ENCODE measurements at places on chromosomes 7 and 10. TPM values are rescaled to one million over a fixed set of nuclear protein-coding genes. Genes with fewer than 3 reads are reported as not detected.

GRCh38 chr7:102260856-102261255 lies 25.8 kb upstream of the SH2B2 start:
- no peaks in the 10 kb centered on the region for H3K27me3 ChIP-seq
- H3K27ac ChIP-seq: no peak overlapping the region
- no peaks in the 10 kb centered on the region for H3K36me3 ChIP-seq
- no peaks in the 10 kb centered on the region for H3K4me1 ChIP-seq

CABCOCO1 gene
- total RNA-seq: not detected

DNA sequence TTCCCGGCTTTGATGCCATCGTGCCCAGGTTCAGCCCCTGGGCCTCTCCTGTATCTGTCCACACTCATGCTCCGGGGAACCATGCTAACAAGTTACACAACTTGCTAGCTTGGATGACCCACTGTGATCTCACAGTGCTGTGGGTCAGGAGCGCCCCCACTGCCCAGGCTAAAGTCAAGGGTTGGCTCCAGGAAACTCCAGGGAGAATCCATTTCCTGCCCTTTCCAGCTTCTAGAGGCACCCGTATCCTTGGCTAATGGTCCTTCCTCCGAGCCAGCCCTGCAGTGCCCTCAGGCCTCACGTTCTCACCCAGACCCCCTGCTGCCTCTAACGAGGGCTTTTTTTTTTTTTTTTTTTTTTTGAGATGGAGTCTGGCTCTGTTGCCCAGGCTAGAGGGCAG lies 19.5 kb downstream of the AMZ1 start:
- no peak overlapping the region for H3K4me3 ChIP-seq
- no peak for DNase-seq
- no peaks in the 10 kb centered on the region for H3K27me3 ChIP-seq
- H3K27ac ChIP-seq: no peak overlapping the region

GRCh38 chr10:104337521-104337984 lies 712 bp downstream of the ITPRIP start:
- no peaks in the 10 kb centered on the region for H3K36me3 ChIP-seq
- peaks cover 36% of the 10 kb centered on the region for H3K4me1 ChIP-seq
- peak overlapping the region; percentile 99 for H3K27ac ChIP-seq

GRCh38 chr10:16828114-16828568 lies 10.9 kb upstream of the RSU1 start:
- H3K4me3 ChIP-seq: peak overlapping the region; percentile 1
- no peaks in the 10 kb centered on the region for H3K36me3 ChIP-seq
- peak; percentile 95 for DNase-seq
- no peaks in the 10 kb centered on the region for H3K27me3 ChIP-seq
- no peak overlapping the region for H3K27ac ChIP-seq

DNA sequence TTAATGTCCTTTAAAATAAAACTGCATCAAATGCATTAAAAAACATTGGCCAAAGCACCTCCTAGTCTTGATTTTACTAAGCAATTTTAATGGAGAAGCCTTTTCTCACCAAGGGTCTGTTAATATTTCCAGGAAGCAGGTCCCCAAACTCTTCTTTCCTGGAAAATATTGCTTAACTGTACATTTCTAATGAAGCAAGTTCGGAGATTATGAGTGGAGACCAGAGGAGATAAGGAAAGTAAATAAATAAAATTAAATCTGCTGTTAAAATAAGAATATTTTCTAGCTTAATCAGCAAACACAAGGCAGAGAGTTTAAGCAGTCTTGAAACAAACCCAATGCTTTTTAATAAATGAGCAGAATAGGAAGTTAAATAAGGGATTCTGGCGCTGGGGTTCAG lies 322.4 kb downstream of the PTEN start:
- no peak overlapping the region for H3K27ac ChIP-seq
- peaks cover 2% of the 10 kb centered on the region for H3K27me3 ChIP-seq
- DNase-seq: no peak
- H3K4me1 ChIP-seq: no peaks in the 10 kb centered on the region

GRCh38 chr7:38182450-38182849 lies 4.4 kb downstream of the STARD3NL start:
- peaks cover 26% of the 10 kb centered on the region for H3K4me1 ChIP-seq
- H3K36me3 ChIP-seq: no peaks in the 10 kb centered on the region
- DNase-seq: no peak
- no peaks in the 10 kb centered on the region for H3K27me3 ChIP-seq
- no peak overlapping the region for H3K27ac ChIP-seq

STMP1 gene
- 32.1 TPM for total RNA-seq

GRCh38 chr7:26507108-26507987 lies 215.7 kb downstream of the SNX10 start:
- no peak overlapping the region for H3K27ac ChIP-seq
- H3K4me3 ChIP-seq: no peak overlapping the region
- no peak for DNase-seq
- no peaks in the 10 kb centered on the region for H3K4me1 ChIP-seq

DNA sequence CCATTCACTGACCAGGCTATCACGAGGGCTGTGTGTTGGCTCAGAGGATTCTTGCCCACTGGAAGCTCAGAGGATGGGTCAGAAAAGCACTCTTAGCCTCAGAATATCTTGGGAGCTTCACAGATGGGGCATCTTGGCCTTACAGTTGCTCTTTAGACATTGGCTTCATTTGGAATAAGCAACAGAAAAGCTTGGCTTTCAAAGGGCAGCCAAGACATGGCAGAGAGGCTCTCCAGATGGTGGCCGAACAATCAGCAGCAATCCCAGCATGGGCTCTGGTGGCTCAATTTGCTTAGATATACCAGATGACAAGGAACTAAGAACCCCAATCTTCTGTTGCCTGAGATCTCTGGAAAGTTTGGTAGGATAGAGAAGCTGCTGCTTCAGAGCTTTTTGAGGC lies 446.2 kb downstream of the ADRA2A start:
- H3K4me3 ChIP-seq: no peak overlapping the region
- H3K4me1 ChIP-seq: no peaks in the 10 kb centered on the region
- no peak overlapping the region for H3K27ac ChIP-seq
- DNase-seq: no peak

GRCh38 chr7:109206196-109206595 lies 636.5 kb downstream of the DNAJB9 start:
- H3K4me3 ChIP-seq: no peak overlapping the region
- no peaks in the 10 kb centered on the region for H3K36me3 ChIP-seq
- no peaks in the 10 kb centered on the region for H3K4me1 ChIP-seq
- H3K27ac ChIP-seq: no peak overlapping the region

DNA sequence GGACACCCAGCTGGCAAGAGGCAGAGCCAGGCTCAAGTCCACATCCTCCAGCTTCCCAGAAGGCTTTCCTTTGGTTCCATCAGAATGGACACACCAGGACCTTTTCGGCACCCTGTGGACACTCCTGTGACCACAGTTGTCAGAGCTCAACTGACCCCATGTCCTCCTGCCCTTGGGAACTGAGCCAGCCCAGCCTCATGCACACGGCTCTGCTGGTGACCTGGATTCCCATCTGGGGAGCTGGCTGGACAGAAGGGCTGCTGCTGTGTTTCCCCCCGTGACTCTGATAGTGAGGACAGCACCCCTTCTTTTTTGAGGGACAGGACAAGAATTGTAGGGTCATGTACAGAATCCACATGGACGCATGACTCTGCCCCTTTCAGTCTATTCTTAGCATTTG lies 289.2 kb downstream of the WDR37 start:
- H3K27me3 ChIP-seq: peaks cover 24% of the 10 kb centered on the region
- no peak overlapping the region for H3K4me3 ChIP-seq
- H3K4me1 ChIP-seq: no peaks in the 10 kb centered on the region

DNA sequence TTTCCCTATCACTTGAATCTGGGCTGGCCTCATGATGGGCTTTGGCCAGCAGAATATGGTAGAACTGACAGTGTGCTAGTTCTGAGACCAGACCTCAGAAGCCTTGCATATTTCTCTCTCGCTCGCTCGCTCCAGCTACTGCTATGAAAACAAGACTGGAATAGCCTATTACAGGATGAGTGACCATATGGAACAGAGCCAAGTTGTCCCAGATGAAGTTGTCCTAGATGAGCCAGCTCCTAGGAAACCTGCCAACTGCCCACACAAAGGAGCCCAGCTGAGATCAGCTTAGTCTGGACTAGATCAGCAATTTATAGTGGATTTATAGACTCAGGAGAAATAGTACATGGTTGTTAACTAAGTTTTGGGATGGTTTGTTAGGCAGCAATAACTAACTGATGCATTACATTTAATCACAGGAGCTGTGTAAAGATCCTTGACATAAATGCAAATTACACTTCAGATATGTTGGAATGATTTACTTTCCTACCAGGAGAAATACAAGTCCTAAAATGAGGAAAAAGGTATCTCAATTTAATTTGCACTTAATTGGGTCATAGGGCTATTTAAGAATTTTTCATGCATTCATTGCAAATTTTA lies 6.8 kb upstream of the HECW1 start:
- no peaks in the 10 kb centered on the region for H3K36me3 ChIP-seq
- peaks cover 3% of the 10 kb centered on the region for H3K27me3 ChIP-seq
- no peaks in the 10 kb centered on the region for H3K4me1 ChIP-seq
- no peak overlapping the region for H3K4me3 ChIP-seq

FOXP2 gene
- not detected for total RNA-seq

GRID2IP gene
- total RNA-seq: not detected

GRCh38 chr10:21944727-21945386 lies 58.7 kb downstream of the DNAJC1 start:
- H3K4me3 ChIP-seq: no peak overlapping the region
- no peak for DNase-seq

DNA sequence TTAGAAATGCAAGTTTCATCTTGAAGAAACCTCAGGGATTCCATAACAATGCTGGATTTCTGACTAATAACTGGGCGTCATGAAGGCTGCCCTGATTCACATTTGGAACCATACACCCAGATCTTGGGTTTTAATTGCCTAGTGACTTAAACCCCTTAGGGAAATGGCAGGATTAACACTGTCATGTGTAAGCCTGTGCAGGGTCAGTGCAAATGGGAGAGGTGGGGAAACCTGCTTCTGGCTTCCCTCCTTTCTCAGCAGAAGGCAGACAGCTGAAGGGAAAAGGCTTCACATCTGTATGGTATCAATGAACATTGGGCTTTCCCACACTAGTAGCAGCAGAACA lies 364.2 kb downstream of the ANKRD30A start:
- H3K36me3 ChIP-seq: no peaks in the 10 kb centered on the region
- H3K27me3 ChIP-seq: no peaks in the 10 kb centered on the region
- DNase-seq: no peak
- no peaks in the 10 kb centered on the region for H3K4me1 ChIP-seq
- peak overlapping the region; percentile 23 for H3K27ac ChIP-seq

- no peaks in the 10 kb centered on the region for H3K36me3 ChIP-seq
- DNase-seq: peak; percentile 76
- no peaks in the 10 kb centered on the region for H3K27me3 ChIP-seq
- no peaks in the 10 kb centered on the region for H3K4me1 ChIP-seq
- H3K27ac ChIP-seq: no peak overlapping the region
- no peak overlapping the region for H3K4me3 ChIP-seq
Observed at GRCh38 chr7:85685901-85686300, 499.0 kb upstream of the SEMA3D start.

AS3MT gene
- 5.2 TPM for total RNA-seq

RNF32 gene
- total RNA-seq: 0.59 TPM

HECW1 gene
- 0.57 TPM for total RNA-seq

DNA sequence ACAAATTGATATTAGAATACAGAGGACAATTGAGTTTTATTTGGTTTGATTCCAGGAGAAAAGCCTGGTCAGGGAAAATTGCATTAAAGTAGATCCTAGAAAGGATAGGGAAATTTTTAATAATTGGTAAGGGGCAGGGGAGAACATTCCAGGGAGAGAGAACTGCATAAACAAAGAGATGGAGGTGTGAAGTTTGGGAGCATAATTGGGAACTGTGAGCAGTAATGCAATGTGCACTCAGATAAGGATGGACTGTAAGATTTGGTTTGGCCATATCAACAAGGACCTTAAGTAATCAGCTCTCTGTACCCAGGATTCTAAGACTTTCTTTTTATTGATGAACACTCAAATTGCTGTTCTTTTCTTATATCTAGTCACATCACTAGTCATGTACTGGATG lies 41.4 kb downstream of the ZMYND11 start:
- DNase-seq: no peak
- no peak overlapping the region for H3K27ac ChIP-seq
- peaks cover 6% of the 10 kb centered on the region for H3K36me3 ChIP-seq
- H3K4me1 ChIP-seq: no peaks in the 10 kb centered on the region

DNA sequence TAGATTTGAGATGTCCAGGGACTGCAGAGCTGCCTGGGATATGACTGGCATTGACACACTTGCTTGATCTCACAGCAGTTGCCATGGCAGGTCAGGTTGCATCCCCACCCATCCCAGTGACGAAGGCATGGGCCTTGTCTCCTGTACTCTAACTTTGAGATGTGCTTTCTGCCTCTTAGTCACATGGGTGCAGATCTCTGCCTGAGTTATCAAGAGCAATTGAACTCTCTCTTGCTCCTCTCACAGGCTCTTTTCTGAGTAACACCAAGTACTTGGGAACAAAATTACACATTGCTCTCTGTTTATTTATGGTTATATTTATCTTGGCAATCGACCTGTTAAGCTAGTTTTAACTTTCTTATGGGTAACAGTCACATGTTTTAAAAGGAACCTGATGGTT lies 237.3 kb downstream of the NSUN6 start:
- DNase-seq: no peak
- no peak overlapping the region for H3K27ac ChIP-seq
- H3K36me3 ChIP-seq: no peaks in the 10 kb centered on the region
- peaks cover 3% of the 10 kb centered on the region for H3K4me1 ChIP-seq
- no peaks in the 10 kb centered on the region for H3K27me3 ChIP-seq

DNA sequence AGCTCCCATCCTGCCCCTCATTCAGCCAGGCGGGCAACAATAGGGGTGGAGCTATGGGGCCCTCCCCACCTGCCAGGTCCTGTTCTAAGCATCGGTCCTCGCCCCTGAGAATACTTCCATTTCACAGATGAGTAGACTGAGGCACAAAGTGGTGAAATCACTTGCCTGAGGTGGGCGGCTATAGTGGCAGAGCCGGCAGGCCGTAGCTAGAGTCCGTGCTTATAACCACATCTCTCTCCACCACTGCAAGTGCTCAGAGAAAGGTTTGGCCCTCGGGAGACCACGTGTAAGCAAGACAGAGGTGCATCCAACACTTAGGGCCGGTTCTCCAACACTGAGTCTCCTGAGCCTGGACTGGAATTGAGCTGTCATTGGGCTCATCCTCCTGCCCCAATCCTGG lies 145.8 kb upstream of the UNC5B start:
- H3K27ac ChIP-seq: no peak overlapping the region
- H3K4me1 ChIP-seq: no peaks in the 10 kb centered on the region
- no peaks in the 10 kb centered on the region for H3K27me3 ChIP-seq
- no peak for DNase-seq
- no peaks in the 10 kb centered on the region for H3K36me3 ChIP-seq

GRCh38 chr10:34719746-34720145 lies 95.3 kb downstream of the PARD3 start:
- no peak overlapping the region for H3K4me3 ChIP-seq
- no peak for DNase-seq
- no peak overlapping the region for H3K27ac ChIP-seq

- H3K4me1 ChIP-seq: no peaks in the 10 kb centered on the region
- no peak overlapping the region for H3K4me3 ChIP-seq
- DNase-seq: no peak
- no peaks in the 10 kb centered on the region for H3K27me3 ChIP-seq
- no peak overlapping the region for H3K27ac ChIP-seq
Observed at GRCh38 chr7:120421151-120421651, 148.2 kb downstream of the KCND2 start.

All from A673 (cell line).